Suppressor macrophage treated with lipopolysaccharide for 4 hours (primary cell): ENCODE measurements at places on chromosomes 13 and 19.

DNA sequence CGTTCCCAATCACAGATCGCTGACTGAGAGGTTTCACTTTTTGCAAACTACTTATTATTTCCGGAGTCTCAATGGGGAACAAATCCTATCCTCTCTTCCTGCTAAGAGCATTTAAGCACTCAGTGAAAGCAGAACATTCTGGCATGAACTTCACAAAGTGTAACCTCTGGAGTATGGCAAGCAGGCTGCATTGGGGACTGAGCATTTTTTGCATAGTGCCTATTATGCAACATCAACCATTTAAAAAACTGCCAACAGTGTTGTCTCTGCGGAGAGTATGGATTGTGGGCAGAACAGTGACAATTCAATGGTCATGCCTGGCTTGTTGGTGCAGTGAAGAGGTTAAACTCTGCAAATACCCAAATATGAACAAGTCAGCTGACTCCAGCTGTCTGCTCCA lies 484.6 kb downstream of the OLFM4 start:
- no peak for DNase-seq

DNA sequence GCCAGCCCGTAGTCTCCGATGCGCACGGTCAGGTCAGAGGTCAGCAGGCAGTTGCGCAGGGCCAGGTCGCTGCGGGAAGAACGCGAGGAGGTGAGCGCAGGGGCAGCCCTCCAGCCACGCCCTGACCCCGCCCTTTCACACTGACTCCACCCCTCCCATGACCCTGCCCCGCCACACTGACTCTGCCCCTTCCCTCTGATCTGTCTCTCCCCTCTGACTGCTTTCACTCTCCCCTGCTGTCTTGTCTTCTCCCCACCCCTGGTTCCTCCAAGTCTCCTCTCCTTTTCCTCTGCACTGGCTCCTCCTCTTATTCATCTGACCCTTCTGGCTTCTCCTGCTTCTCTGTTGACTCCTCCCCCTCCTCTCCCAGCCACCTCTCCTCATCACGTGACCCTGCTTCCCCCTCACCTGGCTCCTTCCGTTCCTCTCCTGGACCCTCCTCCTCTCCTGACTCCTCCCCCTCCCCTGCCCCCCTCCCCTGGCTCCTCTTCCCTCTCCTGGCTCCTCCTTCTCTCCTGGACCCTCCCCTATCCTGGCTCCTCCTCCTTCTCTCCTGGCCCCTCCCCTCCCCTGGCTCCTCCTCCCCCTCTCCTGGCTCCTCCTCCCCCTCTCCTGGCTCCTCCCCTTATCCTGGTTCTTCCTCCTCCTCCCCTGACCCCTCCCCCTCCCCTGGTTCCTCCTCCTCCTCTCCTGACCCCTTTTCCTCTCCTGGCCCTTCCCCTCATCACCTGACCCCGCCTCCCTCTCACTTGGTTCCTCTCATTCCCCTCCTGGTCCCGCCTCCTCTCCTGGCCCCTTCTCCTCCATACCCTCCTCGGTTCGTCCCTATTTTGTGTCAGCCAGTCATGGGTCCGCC lies 9.9 kb downstream of the LMTK3 start:
- peak; percentile 57 for DNase-seq

DNA sequence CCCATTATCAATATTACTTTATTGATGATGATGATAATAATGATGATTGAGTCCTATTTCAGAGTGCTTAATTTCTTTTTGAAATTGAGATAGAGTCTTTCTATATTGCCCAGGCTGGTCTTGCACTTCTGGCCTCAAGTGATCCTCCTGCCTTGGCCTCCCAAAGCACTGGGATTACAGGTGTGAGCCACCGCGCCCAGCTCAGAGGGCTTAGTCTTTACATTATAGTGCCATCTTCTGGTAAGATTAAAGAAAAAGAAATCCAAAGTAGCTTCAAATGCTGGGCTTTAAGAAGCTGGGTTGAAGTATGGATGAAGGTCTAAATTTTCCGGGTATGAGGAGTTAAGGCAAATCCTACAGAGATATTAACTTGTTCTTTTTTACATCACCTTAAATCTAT lies 3.4 kb upstream of the ZNF333 start:
- DNase-seq = peak; percentile 52

- DNase-seq = peak; percentile 42
Measured at GRCh38 chr13:50519866-50520265, 323.6 kb downstream of the DLEU7 start.

DNA sequence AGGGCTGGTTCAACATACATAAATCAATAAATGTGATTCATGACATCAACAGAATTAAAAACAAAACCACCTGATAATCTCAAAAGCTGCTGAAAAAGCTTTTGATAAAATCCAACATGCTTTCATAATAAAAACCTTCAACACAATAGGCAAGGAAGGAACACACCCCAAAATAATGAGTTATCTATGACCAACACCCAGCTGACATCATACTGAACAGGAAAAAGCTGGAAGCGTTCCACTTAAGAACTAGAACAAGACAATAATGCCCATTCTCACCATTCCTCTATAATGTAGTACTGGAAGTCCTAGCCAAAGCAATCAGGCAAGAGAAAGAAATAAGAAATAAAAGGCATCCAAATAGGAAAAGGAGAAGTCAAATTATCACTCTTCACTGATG lies 116.2 kb upstream of the FREM2 start:
- DNase-seq = no peak
